ENCODE measurements at places on chromosomes 1 and 21.

- peak; percentile 59 for DNase-seq
Measured at GRCh38 chr21:25708467-25709065, 26.1 kb downstream of the ATP5PF start.

GRCh38 chr1:226736908-226737818 lies 1.9 kb downstream of the ITPKB start:
- peak; percentile 75 for DNase-seq

DNA sequence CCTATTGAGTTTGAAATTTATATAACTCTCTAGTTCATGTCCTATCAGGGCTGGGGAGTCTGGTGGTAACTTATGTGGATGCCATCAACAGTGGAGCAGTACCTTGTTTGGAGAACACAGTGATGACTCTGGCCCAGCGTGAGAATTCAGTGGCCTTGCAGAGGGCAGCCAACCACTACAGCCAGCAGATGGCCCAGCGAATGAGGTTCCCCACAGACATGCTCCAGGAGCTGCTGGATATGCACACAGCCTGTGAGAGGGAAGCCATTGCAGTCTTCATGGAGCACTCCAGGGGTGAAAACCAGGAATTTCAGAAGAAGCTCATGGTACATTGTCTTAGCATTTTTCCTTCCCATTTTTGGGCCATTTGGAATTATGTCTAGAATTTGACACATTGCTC lies 32.0 kb upstream of the GBP6 start:
- no peak for DNase-seq

GRCh38 chr1:17735793-17736192 lies 19.3 kb upstream of the ACTL8 start:
- DNase-seq = no peak

DNA sequence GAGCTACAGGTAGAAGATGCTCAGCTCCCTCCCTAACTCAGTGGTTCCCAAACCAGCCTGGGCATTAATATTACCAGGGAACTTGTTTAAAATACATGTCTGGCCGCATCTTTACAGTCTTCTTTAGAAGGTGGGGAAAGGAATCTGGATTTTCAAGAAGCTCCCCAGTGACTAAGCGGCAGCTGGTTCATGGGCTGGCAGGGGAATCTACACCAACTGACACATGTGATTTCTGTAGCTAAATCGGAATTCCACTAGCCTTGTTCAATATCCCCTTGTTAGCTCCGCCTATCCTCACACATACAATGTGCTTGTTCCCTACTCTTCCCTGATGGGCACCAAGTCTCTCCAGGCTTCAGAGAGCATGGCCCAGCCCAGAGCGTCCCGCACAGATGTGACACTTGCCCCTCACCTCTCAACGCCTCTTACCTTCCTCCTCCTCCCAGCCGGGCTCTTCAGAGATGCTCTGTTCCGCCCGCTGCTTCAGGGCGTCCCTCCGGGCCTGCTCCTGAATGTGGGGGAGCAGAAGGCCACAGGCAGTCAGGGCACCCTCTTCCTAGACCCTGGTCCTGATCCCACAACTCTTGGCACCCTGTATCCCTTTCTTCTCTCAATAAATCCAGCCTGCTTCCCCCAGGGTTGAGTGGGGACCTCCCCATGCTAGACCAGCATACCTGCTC lies 15.3 kb downstream of the TSSK3 start:
- DNase-seq = no peak

DNA sequence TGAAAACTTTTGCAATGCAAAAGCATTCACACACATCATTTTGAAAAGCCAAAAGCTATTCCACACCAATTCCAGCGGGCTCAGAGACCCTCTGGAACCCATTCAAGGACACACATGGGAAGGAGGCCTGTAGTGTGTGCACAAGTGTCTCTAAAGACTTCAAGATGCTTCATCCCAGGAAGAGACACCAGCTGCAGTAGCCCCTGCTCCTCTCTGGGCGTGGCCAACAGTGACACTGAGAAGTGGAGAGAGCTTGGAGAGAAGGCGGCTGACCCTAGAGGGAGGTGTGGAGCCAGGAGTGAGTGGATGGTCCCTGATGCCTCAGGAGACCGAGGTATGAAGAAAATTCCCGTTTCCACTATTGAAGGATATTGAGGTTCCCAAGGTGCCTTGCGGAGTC lies 14.9 kb upstream of the TNNI1 start:
- no peak for DNase-seq

GRCh38 chr1:205632669-205633169 lies 908 bp upstream of the ELK4 start:
- DNase-seq = no peak

- no peak for DNase-seq
Measured at GRCh38 chr1:215842905-215843304, 275.8 kb downstream of the KCTD3 start.

- DNase-seq = no peak
Measured at GRCh38 chr1:46568461-46568891, 17.0 kb upstream of the KNCN start.

GRCh38 chr1:32413507-32414185 lies 19.4 kb upstream of the BSDC1 start:
- DNase-seq = peak; percentile 77

DNA sequence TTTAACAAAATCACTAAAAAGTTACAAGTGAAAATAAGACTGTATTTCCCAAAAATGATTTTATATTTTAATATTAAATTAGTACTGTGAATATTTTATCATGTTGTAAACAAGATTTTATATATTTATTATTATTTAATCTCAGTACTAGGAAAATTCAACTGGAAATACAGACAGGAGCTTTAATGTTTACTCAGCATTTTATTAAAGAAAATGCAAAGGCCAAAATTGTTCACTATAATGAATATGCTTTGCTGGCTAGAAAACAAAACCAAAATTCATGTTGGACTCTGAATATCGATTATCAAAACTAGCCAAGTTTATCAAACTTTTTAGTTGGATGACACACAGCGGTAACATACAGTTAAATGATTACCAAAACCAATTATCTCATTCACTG lies 782.3 kb downstream of the AMY1C start:
- no peak for DNase-seq

DNA sequence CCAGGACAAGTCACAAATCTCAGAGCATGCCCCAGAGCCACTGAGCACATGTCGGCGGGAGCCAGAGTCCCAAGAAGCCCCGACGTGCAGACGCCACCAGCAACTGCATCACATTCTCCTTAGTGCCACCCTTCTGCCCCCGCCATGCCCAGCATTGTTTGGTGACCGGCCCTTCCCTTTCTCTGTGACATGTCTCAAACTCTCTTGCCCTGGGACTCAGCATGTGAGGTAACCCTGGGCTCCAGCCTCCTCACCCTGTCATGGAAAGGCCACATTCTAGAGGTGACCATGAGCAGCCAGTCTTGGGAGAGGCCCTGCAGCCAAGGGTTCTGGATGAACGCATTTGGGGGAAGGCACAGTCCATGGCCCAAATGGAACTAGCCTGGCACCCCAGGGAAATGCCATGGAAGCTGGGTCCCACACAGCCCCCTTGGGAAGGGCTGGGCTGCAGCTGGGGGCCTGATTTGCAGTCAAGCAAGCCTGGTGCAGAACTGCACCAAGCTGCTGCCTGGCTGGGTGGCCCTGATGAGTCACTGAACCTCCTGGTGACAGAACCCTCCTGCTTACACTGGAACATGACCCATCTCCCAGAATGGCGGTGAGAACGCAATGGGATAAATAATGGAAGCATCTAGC lies 94.4 kb downstream of the ITPKB start:
- DNase-seq = no peak

DNA sequence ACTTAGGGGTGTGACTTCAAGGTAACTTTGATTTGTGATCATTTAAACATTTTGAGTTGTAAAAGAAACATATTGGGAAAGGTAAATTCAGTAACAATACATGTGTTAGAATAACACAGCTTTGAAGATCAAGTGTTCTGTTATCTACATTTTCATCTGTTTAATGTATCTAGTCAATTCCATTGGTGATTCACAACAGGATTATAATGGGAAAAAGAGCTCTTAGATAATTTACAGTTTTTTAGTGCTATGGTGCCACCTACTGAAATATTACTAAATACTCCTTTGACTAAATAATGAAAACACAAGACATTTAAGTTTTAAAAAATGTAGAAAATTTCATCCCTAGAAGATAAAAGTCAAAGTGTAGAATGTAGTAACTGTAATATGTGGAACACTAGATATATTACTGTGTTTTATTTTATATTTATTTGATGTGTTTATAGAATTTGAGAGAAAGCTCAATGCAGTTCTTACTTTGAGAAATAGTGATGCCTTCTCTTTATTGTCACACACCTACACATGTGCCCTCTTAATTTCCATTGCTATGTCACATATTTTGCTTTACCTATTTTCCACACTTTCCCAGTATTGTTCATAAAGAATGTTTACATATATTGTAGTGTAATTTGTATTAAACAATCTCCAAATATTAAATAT lies 47.4 kb downstream of the PTPRC start:
- DNase-seq = no peak

GRCh38 chr1:41536361-41536802 lies 51.9 kb upstream of the EDN2 start:
- DNase-seq = no peak

All from activated CD8-positive, alpha-beta memory T cell treated with anti-CD3 and anti-CD28 coated beads, Interleukin-2, amount 50 U/mL, for 48 hours (primary cell).